ENCODE measurements at places on chromosomes 11 and 22. TPM values are rescaled to one million over a fixed set of nuclear protein-coding genes. Genes with fewer than 3 reads are reported as not detected.

GRCh38 chr11:125165843-125166763 lies 1.6 kb downstream of the PKNOX2 start:
- ATAC-seq: no peak

GRCh38 chr22:29089507-29089906 lies 16.7 kb downstream of the KREMEN1 start:
- no peak for ATAC-seq

- ATAC-seq: no peak
Observed at GRCh38 chr11:47348859-47349258, 3.6 kb downstream of the MYBPC3 start.

DNA sequence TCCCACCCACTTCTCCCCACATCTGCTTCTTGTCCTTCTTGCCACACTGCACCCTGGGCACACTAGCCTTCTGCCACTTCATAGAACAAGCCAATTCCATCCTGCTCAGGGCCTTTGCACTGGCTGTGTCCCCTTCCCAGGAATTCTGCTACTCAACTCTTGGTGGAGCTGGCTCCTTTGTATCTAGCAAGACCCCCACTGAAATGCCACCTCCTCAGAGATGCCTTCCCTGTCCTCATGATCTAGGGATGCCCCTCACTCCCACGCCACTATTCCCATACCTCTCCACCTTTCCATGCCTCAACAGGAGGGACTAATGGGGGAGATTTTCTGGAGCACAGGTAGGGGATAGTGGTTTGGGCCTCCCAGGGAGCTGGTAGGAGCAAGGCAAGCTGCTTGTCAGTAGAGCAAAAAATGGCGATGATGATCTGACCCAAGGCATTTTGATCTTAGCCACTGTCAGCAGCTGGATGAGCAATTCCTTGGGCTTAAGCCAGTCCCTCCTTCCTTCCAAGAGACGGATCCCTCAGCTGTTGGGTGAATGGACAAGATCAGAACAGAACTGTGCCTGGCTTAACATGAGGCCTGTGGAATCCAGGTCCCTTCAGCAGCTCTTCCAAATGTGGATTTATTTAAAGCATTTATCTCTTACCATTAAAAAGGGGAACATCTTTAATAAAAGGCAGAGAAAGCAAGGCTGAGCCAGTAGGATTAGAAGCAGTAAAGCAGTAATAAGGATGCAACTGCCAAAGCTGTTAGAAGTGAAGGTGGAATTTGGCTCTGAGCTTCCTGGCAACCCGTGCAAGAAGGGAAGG lies 4.0 kb upstream of the PRDM11 start:
- ATAC-seq: no peak

- ATAC-seq: peak; percentile 54
Observed at GRCh38 chr11:106159836-106160235, 82.4 kb downstream of the AASDHPPT start.

GRCh38 chr11:27184458-27185312 lies 144.1 kb downstream of the BBOX1 start:
- ATAC-seq: no peak

The OR2AT4 gene
- not detected for total RNA-seq

The OR10A2 gene
- not detected for total RNA-seq

The OR52N4 gene
- not detected for total RNA-seq

Data from esophagus mucosa (tissue), 1 donor.